ENCODE measurements at places on chromosomes 7 and 10.

GRCh38 chr7:66629222-66630062, 761 bp downstream of the KCTD7 start:
- peak; percentile 62 for DNase-seq

DNA sequence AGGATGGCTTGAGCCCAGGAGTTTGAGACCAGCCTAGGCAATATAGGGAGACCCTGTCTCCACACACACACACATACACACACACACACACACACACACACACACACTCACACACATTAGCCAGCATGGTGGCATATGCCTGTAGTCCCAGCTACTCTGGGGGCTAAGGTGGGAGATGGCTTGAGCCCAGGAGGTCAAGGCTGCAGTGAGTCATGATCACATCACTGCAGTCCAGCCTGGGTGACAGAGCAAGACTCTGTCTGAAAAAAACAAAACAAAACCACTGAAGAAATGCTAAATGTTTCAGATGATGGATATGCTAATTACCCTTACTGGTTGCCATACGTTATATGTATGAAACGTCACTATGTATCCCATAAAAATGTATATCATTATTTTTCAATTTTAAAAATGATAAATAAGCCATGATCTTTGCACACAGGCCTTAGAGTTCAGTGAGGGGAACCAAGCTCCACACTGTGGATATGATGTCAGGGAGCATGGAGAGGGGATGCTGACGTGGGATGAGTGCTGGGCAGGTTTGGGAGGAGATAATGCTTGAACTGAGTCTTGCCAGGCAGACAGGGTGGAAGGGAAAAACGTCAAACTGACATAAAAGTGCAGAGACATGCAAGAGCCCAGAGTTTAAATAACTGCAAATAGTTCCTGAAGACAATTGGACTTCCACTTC, 45.9 kb upstream of the ARHGAP12 start:
- DNase-seq = no peak

DNA sequence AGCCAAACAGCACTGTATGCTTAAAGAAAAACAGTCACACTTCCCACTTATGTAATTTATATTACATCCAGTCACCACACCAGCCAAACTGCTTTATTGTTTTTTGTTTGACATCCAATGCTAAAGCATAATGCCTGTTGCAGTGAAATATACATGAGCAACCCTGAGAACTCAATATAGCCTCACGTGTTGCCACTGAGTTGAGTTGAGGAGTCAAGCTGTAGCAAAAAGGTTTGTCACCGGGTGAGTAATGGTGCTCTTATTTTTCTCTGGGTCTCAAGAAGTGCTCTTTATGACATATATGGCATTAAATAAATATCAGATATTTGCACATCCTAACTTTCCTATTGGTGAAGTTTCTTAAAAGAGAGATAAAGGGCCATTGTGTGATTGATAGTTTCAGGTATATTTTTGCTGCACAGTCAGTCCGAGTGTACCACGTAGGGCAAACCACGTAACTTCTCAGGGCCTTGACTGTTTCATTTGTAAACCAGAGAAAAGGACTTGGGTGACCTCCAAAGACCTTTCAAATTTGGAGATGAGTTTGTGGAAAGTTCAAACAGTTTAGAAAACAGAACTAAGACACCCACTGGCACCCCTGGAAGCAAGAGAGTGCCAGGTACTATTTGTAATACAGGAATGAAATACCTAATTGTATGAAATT, 168.5 kb downstream of the CFTR start:
- DNase-seq = no peak

DNA sequence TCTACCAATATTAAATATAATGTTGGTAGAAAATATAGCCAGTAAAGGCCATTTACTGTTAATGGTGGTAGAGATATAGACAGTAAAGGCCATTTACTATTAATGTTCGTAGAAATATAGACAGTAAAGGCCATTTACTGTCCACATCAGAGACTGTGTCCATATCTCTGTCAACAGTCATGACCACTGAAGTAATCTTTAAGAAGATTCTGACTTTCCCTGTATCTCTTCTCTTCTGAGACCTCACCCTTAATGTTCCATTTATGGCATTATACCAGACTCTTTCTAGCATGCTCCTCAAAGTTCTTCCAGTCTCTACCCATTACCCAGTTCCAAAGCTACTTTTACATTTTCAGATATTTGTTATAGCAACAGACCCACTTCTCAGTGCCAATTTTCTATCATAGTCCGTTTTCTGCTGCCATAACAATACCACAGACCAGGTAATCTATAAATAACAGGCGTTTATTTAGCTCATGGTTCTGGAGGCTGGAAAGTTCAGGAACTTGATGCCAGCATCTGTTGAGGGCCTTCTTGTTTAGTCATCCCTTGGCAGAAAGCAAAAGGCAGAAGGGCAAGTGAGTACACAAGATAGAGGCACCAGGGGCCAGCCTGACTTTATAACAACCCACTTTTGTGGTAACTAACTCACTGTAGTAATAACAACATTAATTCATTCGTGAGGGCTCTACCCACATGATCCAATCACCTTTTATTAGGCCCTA, 7.9 kb upstream of the NUDCD3 start:
- DNase-seq = no peak

DNA sequence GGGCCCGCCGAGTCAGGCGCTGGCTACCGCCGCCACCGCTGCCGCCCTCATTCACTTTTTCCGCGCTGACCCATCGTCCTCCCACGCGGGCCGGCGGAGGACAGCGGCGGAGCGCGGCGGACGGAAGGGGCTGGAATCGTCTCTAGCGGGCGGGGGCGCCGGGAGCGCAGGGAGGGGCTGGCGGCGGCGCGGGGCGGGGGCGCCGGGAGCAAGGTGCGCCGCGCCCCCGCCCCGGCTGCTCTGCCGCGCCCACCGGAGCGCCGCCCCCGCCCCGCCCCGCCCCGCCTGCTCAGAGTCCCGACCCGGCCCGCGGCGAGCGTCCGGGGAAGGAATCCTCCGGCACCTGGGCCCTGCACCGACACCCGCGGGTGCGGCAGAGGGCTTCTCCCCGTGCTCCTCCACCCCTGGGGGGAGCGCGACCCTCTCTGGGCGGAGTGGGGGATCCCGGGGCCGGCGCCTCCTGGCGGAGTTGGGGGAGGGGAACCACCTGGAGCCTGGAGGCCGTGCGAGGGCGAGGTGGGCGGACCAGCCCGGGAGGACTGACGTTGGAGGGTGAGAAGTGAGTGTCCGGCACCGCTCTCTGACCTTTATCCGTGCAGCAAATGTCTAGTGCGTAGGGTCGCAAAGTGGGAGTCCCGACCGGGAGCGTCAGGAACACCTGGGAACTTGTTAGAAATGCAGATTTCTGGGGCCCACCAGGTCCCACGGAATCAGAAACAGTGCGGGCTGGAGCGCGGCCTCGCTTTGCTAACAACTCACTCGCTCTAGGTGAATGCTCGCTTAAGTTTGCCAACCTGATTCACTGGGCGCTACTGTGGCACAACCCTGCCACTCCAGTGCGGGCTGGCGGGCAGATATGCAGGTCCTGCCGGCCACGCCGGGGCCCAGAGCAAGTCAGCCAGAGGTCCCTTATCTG, at the start of gene COBL:
COBL (minus strand) TSS at position 144 of the 916 bp plus-strand sequence. CDS start 176 bp downstream, outside the sequence.
- DNase-seq = peak; percentile 50

DNA sequence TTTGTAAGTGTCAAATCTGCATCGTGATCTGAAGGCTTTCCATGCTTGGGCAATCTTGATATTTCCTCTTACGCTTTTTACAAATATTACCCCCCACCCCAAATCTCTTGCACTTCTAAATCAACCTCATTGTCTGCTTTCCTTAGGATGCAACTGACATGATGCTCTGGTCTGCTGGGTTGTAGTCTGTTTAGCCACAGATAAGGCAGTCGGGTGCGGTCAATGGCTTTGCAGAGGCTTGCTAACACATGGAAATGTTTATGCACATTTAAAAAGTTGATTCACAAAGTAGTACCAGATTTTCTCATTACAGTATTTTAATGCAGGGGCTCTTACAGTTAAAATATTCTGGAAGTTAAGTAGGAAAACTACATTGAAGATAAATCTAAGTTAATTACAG, 172.5 kb downstream of the BAMBI start:
- DNase-seq = no peak

GRCh38 chr10:110356628-110357245, 52.0 kb upstream of the SMNDC1 start:
- no peak for DNase-seq

- DNase-seq = no peak
These were observed 11.8 kb downstream of the UBN2 start for GRCh38 chr7:139242741-139243281.

- no peak for DNase-seq
These were observed 58.4 kb downstream of the AGK start for GRCh38 chr7:141609576-141609975.

Data from eye (tissue), 1 donor.